ENCODE measurements at places on chromosomes 2 and 18.
A peak's percentile ranks its signal among the peaks of the same experiment; 100 is the strongest.

GRCh38 chr2:235171550-235172031, 219.8 kb downstream of the SH3BP4 start:
- peak; percentile 93 for DNase-seq

GRCh38 chr2:74304332-74305148, 38.7 kb downstream of the SLC4A5 start:
- no peak for DNase-seq

- DNase-seq, result peak; percentile 20
Measured at GRCh38 chr2:196201229-196202009, 30.0 kb upstream of the STK17B start.

DNA sequence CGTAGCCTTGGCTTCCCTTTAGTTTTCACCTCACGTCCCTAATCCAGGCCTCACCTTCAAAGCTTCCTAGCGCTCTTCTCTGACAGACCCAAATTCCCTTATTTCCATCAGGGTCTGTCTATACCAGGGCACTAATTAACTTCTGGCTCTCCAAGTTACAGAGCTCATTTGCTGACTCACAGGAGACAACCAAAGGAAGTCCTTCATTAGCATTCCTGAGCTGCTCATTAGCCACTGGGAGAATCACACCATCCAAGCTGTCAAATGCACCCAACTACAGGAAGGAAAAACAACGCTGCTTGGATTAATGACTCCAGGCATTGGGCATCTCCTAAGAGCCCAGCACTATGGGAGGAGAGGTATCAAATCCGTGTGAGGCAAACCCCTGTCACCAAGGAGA, 109.8 kb upstream of the ALK start:
- DNase-seq, result no peak

GRCh38 chr2:224120986-224121385, 81.9 kb upstream of the SERPINE2 start:
- DNase-seq, result no peak

- DNase-seq, result no peak
Measured at GRCh38 chr18:55220523-55220922, 261.3 kb upstream of the CCDC68 start.

Measured in mesenchymal stem cell (in vitro differentiated cells and primary cell).